ENCODE measurements at places on chromosomes 1 and 21.

DNA sequence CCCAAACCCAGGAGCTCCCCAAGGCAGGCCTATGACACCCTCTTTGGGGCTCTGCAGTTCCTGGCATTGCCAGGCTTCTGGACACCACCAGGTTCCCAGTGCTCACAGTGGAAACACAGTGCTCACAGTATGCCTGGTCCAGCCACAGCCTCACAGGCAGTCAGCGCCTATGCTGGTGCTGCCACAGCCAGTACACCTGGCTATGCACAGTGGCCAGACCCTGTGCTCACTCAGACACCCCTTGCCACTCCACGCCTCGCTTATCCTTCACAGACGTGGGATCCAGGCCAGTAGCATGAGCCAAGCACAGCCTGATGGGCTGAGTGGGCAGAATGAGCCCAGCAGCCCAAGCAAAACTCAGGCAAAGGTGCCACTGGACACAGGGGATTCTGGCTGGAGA, 579.2 kb upstream of the ADGRL2 start:
- DNase-seq = no peak

DNA sequence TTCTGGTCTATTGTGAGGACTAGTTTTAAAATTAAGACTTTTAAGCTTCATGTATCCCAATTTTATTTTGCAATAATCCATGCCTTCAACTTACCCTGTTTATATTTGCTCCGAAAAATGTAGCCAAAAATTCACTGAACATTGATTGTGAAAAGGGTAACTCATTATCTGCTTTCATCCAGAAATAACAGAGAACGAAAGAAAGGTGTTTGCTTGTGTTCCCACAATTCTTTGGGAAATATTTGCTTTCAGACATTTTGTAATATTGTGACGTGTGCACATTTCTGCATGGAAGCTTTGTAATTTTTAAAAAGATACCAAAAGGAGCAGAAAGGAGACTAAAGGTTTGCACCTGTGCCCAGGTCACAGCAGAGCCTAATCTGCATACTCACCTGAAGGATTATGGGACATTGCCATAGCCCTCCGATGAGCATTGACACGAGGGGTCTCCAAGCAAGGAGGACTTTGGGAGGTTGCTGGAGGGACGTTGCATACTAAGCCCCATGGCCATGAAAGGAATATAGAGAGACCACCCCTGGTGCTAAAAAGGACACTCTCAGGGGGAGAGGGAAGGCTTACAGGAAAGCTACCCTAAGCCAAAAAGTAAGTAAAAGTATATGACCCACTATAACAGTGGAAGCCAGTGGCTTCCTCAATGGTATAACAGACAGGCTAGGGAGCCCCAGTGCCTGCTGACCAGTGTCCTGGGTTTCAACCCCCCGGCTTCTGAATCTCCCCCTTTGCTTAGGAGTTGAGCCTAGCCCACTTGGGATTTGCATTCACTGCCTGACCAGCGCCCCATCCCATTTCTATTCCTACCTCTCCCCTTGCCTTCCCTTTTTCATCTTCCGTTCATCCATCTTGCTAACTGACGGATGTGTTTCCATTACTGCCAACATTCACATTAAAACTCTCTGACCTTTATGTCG, 148.6 kb upstream of the ZC3H12A start:
- no peak for DNase-seq

GRCh38 chr1:175530622-175531375, 212.6 kb downstream of the TNR start:
- DNase-seq = no peak

DNA sequence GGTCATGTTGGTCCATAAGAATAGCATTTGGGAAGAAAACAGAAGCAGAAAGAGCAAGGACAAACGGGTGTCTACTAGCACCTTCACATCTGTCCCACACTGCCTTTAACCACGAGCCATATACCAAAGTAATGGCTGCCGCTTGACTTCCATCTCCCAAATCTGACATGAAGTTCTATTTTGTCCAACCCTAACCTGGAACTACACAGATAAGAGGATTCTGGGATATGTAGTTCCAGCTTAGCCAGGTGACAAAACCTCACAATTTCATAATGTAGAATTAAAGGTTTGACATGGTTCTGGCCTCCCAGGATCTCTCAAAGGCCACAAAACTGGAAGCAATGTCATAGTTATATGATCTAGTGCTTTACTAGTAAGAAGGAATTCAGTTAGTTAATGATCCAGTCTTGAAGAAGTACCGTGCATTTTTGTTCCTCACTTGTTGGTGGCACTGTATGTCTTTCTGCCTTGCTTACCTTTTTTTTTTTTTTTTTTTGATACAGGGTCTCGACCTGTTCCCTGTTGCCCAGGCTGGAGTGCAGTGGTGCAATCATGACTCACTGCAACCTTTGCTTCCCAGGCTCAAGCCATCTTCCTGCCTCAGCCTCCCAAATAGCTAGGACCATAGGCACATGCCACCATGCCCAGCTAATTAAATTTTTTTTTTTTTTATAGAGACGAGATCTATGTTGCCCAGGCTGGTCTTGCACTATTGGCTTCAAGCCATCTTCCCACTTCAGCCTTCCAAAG, 17.5 kb downstream of the PTGFRN start:
- no peak for DNase-seq

DNA sequence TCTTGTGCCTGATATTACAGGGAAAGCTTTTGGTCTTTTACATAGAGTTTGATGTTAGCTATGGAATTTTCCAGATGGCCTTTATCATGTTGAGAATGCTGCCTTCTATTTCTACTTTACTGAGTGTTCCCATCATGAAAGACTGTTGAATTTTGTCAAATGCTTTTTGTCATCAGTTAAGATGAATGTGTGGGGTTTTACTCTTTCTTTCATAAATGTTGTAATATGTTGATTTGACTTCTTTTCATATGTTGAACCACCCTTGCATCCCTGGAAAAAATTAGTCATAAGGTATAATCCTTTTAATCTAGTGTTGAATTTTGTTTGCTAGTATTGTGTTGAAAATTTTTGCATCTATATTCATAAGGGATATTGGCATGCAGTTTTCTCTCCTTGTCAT, 16.1 kb upstream of the HOOK1 start:
- DNase-seq = no peak

DNA sequence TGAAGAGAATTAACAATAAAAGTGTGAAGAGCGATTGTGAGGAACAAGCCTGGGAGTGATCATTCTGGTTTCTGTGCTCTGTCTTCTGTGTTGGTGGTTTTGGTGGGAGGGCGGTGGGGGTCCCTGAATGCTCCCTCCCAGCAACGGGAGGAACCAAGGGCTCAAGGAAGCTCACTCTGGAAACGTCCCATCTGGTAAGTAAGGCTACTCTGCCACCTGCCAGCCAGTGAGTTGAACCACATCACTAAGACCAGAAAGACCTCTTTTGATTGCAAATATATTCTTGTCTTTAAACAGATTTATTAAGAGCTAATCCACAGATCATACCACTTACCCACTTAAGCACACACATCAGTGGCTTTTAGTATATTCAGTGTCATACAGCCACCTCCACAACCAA, 125.0 kb downstream of the PRDM2 start:
- no peak for DNase-seq

DNA sequence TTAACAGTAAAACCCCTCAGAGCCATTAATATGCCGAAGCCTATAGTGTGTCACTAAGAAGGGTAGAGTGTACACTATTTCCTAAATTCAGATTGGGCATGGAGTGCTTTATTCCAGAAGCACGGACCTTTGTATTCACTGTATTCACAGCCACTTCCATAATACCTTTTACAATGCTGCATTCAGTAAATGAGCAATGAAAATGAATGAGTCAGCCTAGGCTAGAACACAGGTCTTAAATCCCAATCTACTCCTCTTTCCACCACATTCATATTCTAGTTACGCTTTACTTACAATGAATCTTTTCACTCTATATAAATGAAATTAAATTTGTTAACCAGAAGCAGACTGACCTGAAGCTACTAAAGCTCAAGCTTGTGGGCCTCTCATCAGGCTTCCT, 13.0 kb upstream of the GORAB start:
- DNase-seq = no peak

DNA sequence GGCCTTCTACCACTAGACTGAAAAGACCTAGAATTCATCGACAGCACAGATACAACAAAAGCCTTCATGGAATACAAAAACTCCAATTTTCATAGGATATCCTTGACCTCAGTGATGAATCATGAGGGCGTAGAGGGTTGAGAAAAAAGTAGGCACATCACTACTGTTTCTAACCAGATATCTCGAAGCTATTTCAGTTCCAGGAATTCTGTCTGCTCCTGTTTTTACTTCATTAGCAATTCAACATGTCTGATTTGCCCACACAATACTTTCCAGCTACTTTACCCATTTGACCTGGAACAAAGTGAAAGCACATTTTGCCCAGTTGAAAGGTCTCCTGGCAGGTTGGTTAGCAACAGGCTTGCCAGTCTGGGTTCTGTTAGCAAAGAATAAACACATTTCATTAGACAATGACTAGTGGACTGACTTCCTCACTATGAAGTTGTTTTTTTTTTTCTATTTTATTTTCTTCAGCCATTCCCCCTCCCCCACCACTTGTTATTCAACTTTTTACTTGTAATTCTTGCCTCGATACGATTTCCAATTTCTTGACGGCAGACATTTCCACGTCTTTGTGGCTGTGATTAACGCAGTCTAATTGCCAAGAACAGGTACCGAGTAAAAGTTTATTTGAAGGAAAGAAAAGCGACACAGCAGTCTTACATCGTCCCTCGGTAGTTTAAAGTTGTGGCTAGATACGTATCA, 4.0 kb upstream of the ZBTB18 start:
- DNase-seq = peak; percentile 9

GRCh38 chr1:203551550-203551949, 57.6 kb downstream of the OPTC start:
- DNase-seq = no peak

DNA sequence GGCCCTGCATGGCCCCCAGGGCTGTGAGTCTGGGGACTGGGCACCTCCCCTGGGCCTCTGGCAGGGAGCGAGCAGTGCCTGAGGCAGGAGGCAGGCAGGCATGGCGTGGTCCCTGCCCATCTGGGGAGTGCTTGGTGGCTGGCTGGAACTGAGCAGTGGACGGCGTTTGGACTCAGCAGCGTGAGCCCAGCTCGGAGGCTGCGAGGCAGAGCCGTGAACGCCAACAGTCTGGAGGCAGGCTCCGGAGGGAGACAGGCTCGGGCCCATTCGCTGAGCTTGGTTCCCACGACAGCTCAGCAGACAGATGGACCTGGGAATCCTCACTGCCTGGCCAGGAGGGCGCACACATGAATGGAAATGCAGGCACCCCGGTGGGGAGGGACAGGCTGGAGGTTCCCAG, 160.7 kb upstream of the POU3F1 start:
- DNase-seq = no peak

- DNase-seq = no peak
These were observed 18.7 kb upstream of the ETS2 start for GRCh38 chr21:38787016-38787415.

DNA sequence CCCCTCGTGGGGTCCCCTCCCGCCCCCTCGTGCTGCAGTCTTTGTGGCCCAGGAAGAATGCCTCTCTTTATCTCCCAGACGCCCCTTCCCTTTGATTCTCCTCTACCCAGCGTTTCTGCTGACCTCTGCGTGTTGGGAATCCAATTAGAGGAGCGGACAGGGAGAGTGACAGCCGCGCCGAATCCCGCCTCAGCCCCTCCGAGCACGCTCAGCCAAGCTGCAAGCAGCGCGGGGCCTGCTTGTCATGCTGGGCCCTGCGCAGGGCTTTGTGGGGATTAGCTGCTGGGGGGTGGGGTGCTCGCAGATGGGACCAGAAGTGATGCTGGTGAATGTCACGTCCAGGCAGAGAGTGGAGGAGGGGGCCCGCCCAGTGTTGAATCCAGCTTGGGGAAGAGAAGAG, 91.1 kb downstream of the EPHB2 start:
- no peak for DNase-seq

DNA sequence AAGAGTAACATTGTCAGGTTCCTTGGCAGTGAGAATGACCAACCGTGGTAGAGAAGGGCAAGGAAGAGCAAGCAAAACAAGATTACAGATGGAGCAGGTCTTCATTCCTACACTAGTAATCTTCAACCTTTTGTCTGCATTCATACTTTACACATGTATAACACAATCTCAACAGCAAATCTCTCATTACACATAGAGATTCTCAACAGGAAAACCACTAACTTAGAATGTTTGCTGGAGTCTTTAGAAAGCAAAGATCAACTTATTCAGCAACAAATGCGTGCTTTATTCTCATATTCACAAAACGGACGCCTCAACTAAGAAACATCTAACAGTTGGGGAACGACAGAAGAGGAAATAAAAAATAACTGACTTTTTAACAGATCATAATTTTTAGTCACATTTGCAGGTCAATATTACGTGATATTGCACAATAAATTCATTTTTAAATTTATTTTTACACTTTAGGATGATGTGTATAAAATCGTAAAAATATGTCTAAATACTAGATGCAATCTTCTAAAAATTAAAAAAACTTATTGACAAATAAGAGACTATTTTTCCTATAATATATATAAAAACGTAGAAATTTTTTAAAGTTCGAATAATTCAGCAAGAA, 82.9 kb downstream of the ARID4B start:
- DNase-seq = no peak

DNA sequence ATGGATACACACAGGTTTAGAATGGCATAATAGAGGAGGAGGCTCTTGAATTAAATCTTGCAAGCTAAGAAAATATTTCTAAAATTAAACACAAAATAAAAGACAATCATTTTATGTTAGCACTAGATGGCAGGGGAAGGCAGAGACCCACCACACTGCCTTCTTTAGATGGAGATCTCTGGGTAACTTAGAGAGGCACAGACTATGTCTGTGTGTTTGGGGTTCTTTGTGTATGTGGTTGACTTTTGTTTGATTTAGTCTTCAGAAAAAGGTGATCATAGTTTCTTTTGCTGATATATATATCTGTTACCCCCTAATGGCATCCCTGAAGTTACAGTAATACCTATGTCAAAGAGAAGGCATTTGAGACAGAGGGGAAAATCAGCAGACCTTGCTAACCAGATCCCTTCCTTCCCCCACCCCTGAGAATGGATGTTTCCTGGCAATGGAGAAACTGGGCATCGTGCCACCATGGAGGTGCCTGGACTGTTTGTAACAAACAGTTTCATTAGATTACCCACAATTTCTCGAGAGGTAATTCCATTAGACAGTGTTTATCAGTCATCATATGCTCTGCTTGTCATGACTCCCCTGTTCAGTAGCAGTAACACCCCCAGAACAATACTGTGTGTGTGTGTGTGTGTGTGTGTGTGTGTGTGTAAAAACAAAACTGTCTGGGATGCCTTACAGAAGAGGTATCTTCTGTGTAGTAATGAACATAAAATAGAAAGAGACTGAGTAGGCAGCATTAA, 228.3 kb upstream of the DEPDC1 start:
- peak; percentile 1 for DNase-seq

DNA sequence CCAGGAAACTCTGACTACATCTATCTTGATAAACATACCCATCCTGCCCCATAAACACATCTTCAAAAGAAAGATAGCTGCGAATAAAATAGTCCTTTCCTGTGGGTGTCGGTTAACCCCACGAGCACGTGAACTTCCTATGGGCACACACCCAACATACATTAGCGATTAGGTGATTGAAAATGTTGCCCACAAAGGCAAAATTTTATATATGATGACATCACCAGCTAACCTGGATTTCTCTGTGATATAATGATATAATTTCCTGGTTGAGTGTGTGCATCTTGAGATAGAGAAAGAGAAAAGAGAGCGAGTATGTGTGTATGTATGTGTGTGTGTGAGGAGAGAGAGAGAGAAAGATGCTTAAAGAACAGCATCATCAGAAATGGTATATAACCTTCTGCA, 296.1 kb downstream of the PTPRC start:
- peak; percentile 52 for DNase-seq

- DNase-seq = no peak
These were observed 26.3 kb downstream of the ADAM30 start for GRCh38 chr1:119869995-119870394.

- DNase-seq = no peak
These were observed 48.6 kb upstream of the PLA2G2C start for GRCh38 chr1:20234788-20235535.
